Central memory CD4-positive, alpha-beta T cell (primary cell): ENCODE measurements at places on chromosomes 7 and 10.
A peak's percentile ranks its signal among the peaks of the same experiment; 100 is the strongest.

GRCh38 chr7:104552102-104552501 is 223.7 kb downstream of the LHFPL3 start:
- no peak for DNase-seq

- DNase-seq, result peak; percentile 2
These were observed 29.2 kb downstream of the PANK1 start for GRCh38 chr10:89615824-89616223.

DNA sequence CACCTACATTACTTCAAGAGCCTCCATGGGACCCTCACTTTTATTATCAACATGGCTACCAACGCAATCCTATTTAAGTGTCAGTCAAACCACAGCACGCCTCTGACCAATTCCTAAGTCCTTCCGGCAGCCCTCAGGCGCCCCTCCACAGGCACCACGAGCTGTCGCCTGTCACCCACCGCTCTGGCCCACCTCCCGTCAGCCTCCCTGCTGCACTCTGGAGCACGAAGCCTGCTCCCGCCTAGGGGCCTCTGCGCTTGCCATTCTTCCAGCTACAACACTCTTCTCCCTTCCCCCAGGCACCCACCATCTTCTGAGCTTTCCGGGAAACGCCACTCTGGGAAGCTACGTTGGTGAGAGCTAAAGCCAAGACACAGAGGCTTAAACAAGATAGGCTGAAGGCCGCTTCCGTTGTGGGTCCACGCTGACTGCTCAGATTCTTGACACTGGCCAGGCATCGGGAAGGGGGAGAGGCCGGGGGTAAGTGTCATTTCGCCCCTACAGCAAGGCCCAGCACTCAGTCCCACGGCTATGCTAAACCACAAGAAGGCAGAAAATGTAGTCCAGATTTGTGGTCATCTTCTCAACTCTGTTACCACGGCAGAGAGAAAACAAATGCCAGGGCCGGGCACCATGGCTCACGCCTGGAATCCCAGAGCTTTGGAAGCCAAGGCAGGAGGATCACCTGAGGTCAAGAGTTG is 56.7 kb downstream of the GNA12 start:
- no peak for DNase-seq

DNA sequence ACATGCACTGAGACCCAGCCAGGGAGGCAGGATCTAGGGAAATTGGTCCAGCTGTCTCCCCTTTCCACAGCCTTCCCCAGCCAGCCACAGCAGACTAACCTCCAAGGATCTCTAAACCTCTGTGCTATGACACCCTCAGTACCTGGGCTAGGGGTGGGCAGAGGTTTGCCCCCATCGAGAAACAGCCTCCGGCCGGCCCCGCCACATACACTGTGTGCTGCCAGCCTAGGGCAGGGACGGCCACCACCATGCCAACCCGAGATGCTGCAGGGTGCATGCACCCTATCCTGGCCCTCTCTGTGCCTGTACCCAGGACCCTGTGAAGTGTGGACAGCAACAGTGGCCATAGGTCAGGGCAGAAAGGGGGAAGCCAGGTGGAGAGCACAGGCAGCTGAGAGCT is 58.1 kb downstream of the PARP12 start:
- no peak for DNase-seq

GRCh38 chr7:431658-432111 is 88.0 kb downstream of the PDGFA start:
- no peak for DNase-seq

- no peak for DNase-seq
These were observed 11.3 kb upstream of the HGF start for GRCh38 chr7:81780914-81781693.

DNA sequence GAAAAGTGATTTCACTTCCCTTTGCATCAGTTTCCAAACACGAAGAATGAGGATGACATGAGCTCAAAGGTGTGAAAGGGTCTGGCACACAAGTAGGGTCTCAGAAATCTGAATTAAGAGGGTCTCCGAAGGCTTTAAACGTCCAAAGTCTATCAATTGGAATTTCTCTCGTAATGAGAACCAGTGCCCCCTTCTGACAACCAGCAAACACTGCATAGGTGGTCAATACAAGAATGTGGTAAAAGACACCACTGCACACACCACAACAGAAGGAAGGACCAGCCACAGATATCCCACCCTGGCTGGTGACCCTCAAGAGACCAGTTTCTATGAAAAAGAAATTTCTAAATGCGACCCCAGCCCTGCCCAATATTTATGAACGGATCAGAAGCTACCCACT is 78.1 kb downstream of the CALN1 start:
- DNase-seq, result no peak

DNA sequence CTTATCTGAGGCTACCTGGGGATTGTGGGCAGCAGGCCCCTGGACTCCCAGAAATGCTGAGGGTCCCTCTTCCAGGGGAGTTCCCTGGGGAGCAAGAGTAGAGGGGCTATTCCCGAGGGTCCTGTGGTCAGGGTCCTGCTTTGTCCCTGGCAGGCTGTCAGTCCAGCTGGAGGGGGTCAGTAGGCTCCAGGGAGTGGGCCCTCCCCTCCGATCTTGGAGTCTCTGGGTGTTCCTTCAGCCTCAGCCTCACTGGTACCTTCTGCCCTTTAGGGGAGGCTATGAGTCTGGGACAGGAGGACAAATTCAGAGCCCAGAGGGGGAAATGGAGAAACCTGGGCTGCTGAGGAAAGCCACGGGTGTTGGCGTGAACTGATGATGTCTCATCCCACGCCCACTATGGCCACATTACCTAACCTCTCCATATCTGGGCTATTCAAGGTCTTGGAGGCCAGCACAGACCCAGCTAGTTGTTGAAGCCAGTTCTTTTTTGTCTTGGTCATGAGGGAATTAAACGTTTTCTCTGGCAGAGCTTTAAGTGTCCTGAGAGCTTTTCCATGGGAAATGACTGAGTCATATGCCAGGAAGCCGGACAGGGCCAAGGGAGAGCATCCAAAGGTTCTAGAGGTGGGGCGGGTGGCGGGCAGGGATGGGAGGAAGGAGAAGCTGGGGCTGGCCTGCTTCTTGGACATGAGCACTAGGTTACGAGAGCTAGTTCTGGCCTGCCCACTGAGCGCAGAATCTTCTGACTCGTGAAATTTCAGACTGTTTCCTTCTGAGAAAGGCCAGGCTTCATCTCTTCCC is 6.2 kb downstream of the CALHM2 start:
- no peak for DNase-seq

DNA sequence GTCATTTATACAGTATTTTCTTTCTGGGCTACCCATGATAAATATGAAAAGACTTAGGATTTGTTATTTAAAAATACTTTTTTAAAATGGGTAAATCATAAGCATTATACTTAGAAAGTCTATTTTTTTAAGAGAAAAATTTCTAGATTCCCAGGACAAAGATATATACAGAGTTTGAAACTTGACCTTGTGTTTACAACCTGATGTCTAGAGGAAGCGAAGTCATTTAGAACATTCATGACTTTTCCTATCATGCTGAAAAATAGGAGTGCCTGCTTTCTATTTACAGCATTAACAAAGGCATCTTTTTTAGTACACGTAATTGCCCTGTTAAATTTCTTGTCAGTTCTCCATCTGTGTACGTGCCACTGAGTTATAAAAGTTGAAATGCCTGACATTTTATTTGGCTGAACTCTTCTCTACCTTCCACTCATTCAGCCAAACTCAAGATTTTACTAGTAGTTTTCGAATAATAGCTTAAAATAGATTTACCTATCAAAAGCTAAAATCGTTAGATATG is 23.0 kb downstream of the GNAT3 start:
- no peak for DNase-seq

- DNase-seq, result no peak
These were observed 189.5 kb downstream of the ARHGAP12 start for GRCh38 chr10:31739146-31739545.

GRCh38 chr7:125032943-125033342 is 103.3 kb upstream of the POT1 start:
- no peak for DNase-seq

DNA sequence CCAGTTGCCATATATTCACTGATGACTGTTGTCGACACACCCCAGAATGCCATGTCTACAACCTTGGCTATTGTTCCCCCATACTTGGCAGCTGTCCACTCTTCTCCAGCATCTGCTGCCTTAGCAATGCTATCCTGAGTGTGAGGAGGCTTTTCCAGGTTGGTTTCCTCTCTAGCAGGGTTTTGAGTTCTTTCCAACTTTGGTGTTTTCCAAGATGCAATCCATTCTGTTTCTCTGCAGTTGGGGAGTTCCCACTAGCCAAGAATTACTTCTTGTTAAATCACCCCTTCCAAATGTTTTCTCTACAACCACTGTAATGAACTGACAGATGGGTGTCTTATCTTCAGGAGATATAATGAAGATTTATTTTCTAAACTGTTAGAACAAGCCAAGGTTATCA is 617.4 kb downstream of the CCSER2 start:
- DNase-seq, result no peak

GRCh38 chr10:113520261-113520660 is 32.6 kb upstream of the HABP2 start:
- no peak for DNase-seq

- DNase-seq, result no peak
These were observed 18.4 kb downstream of the RCC1L start for GRCh38 chr7:75055155-75055554.

- DNase-seq, result no peak
These were observed 92.5 kb upstream of the AHR start for GRCh38 chr7:17205910-17206309.

DNA sequence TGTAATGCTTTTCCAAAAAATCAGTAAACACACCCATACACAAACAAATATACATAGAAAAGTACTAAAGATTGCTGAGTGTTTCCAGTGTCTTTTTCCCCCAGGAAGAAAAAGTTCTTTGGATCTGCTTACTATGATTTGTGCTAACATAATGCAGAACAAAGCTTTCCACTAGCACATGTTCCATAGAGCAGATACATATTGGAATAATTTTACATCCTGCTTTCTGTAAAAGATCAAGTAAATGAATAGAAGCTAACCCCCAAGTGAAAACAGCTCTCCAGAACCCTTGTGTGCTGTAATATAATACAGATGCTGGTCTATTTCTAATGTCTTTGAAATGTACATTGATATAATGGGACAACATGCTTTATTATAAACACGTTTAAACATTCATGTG is 125.5 kb downstream of the PON1 start:
- DNase-seq, result no peak

DNA sequence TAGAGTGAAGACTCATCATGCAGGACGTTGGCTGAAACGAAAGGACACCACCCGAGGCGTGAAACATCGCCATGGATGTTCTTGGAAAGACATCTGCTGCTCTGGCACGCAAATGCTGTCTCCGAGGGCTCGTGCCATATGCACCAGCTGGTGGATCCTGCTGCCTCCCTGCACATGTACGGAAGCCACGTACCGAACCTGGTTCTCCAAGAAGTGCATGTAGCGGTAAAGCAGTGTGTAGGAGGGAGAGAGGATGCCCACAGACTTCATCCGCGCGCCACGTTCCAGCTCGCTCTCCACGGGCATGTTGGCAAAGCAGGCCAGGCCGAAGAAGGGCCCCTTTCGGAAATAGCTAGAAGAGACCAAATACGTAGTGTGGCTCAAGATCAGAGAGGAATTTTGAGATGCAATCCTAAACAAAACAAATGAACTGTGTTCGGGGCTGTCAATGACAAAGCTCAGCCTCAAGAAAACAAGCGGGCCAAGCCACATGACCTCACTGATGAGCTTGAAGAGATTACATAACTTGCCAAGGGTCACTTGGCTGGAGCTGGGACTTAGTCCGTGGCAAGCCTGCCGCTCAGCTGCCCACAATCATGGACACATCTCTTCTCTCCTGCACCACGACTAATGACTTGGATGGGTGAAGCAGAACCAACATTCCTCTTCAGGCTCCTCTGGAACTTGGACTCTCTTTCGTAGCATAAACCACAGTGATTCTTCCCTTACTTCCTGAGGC is 16.5 kb downstream of the DENND11 start:
- no peak for DNase-seq

- DNase-seq, result no peak
These were observed 17.4 kb downstream of the ESYT2 start for GRCh38 chr7:158811894-158812293.

DNA sequence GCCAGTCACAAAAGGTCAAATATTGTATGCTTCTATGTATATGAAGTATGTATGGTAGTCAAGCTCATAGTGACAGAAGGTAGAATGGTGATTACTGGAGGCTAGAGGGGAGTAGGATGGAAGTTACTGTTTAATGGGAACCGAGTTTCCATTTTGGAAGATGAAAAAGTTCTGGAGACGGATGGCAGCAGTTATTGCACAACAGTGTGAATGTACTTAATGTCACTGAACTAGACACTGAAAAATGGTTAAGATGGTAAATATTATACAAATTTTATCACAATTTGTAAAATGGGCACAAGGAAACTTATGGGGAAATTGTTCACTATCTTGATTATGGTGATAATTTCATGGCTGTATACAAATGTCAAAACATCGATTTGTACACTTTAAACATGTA is 284.6 kb downstream of the GFRA1 start:
- no peak for DNase-seq

DNA sequence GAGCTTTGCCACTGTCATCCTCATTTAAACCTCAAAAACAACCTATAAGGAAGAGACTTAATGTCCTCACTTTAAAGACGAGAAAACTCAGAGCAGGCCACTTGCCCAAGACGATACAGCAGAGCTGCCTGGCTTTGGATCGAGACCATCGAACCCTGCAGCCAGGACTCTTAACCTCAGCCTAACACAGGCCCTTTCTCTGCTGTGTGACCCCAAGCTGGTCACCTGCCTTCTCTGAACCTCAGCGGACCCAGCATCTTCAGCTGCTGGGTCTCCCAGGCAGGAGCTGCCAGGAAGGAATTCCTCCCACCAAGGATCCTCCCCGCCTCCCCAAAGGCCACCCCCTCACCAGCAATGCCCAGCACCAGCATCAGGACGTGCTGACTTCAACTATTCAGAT is 32.7 kb downstream of the TNRC18 start:
- DNase-seq, result no peak

DNA sequence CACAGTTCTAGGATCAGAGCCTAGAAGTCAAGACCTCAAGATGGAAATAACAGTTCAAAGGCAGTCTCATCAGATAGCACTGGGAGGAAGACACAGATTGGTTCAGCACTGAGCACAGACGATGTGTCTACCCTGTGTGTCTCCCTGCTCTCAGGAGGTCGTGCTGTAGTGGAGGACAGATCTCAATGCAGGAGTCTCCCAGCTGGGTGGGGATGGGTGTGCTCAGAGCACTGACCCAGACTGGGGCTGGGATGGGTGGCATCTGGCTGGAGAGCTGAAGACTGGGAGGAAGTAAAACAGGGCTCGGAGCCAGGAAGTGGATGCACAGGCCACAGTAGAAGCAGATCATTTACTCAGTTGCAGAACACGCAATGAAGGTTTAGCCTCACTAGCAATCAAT is 69.5 kb upstream of the GDF10 start:
- DNase-seq, result no peak

- no peak for DNase-seq
These were observed 9.6 kb upstream of the AGMO start for GRCh38 chr7:15571301-15571878.

GRCh38 chr7:157150882-157151281 is 12.2 kb downstream of the UBE3C start:
- no peak for DNase-seq

DNA sequence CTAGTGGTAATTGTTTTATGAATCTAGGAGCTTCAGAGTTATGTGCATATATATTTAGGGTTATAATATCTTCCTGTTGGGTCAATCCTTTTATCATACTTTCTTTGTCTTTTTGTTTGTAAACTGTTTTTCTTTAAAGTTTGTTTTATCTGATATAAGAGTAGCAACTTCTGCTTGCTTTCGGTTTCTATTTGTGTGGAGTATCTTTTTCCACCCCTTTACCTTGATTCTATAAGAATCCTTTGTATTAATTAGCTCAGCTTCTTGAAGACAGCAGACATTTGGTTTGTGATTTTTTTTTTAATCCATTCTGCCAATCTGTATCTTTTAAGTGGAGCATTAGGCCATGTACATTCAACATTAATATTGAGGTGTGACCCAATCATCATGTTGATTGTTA is 9.3 kb downstream of the CASP7 start:
- no peak for DNase-seq
